Pericardium fibroblast (primary cell): ENCODE measurements at places on chromosomes 5 and 9. TPM values are rescaled to one million over a fixed set of nuclear protein-coding genes. Genes with fewer than 3 reads are reported as not detected.

F2R gene
- total RNA-seq, result 64.1 and 74.9 TPM in 2 replicates

THBS4 gene
- total RNA-seq, result 1.1 and 2.6 TPM in 2 replicates

IL31RA gene
- 0.34 TPM in 1 of 2 replicates, not detected in the other for total RNA-seq

NCS1 gene
- 20.3 and 24.1 TPM in 2 replicates for total RNA-seq

PPP1R26 gene
- 9.1 and 11.1 TPM in 2 replicates for total RNA-seq

LRRTM2 gene
- not detected in 2 replicates for total RNA-seq

PAM gene
- 125 and 161 TPM in 2 replicates for total RNA-seq

PFN3 gene
- not detected in 2 replicates for total RNA-seq

CDKN2B gene
- total RNA-seq, result 8.9 and 21.8 TPM in 2 replicates

ANKRD31 gene
- total RNA-seq, result under 0.01 and 0.09 TPM in 2 replicates

PITX1 gene
- 0.17 and 11.6 TPM in 2 replicates for total RNA-seq

SLC6A18 gene
- not detected in 2 replicates for total RNA-seq

SUSD3 gene
- total RNA-seq, result 3.7 and 8.6 TPM in 2 replicates

PCDHGA11 gene
- 11.7 and 12.9 TPM in 2 replicates for total RNA-seq

FAT2 gene
- not detected in 2 replicates for total RNA-seq

NANS gene
- total RNA-seq, result 54.5 and 85.1 TPM in 2 replicates

C5orf52 gene
- total RNA-seq, result not detected in 2 replicates

ALDOB gene
- not detected in 2 replicates for total RNA-seq

FAM169A gene
- total RNA-seq, result not detected in 2 replicates

HRCT1 gene
- 1.4 and 3.3 TPM in 2 replicates for total RNA-seq

ADAMTSL1 gene
- total RNA-seq, result 14.8 and 37.4 TPM in 2 replicates
